Activated CD8-positive, alpha-beta memory T cell treated with anti-CD3 and anti-CD28 coated beads for 1 hour (primary cell): ENCODE measurements at places on chromosomes 16 and 17.

DNA sequence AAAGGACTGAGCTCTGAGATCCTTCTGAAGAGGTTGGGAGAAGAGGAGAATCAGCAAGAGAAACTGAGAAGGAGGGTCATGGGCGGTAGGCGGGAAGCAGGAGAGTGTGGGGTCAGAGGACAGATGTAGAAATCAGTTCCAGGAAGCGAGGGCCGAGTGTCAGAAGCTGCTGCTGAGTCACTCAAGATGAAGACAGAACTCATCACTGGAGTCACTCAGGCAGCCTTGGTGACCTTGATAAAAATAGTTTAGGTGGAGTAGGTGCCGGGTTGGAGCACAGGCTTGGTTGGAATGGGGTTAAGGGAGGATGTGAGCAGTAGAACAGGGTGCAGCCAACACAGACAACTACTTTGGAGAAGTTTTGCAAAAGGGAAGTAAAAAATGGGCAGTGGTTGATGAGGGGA lies 6.1 kb upstream of the ITGAM start:
- DNase-seq: no peak

DNA sequence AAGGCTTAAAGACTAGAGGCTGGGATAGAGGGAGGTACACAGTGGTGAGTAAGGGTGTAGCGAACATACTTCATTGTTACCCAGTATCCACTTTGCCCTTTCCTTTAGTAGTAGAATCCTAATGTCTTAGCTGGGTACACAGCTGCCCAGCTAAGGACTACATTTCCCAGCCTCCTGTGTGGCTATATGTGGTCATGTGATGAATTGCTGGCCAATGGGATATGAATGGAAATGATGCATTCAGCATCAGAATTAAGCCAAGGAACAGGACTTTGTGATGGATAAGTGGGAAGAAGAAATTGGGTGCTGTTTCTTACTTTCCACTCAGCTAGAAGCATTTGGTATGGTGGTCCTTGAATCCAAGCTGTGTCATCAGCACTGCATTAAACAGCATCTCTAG lies 55.9 kb downstream of the FOXL1 start:
- DNase-seq: no peak

GRCh38 chr17:58387834-58388233 lies 29.5 kb downstream of the RNF43 start:
- DNase-seq: no peak

- DNase-seq: no peak
Measured at GRCh38 chr17:55294042-55294751, 29.4 kb downstream of the HLF start.

DNA sequence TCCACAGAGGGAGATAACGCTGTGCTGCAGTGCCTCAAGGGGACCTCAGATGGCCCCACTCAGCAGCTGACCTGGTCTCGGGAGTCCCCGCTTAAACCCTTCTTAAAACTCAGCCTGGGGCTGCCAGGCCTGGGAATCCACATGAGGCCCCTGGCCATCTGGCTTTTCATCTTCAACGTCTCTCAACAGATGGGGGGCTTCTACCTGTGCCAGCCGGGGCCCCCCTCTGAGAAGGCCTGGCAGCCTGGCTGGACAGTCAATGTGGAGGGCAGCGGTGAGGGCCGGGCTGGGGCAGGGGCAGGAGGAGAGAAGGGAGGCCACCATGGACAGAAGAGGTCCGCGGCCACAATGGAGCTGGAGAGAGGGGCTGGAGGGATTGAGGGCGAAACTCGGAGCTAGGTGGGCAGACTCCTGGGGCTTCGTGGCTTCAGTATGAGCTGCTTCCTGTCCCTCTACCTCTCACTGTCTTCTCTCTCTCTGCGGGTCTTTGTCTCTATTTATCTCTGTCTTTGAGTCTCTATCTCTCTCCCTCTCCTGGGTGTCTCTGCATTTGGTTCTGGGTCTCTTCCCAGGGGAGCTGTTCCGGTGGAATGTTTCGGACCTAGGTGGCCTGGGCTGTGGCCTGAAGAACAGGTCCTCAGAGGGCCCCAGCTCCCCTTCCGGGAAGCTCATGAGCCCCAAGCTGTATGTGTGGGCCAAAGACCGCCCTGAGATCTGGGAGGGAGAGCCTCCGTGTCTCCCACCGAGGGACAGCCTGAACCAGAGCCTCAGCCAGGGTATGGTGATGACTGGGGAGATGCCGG lies 769 bp downstream of the CD19 start:
- DNase-seq: no peak

DNA sequence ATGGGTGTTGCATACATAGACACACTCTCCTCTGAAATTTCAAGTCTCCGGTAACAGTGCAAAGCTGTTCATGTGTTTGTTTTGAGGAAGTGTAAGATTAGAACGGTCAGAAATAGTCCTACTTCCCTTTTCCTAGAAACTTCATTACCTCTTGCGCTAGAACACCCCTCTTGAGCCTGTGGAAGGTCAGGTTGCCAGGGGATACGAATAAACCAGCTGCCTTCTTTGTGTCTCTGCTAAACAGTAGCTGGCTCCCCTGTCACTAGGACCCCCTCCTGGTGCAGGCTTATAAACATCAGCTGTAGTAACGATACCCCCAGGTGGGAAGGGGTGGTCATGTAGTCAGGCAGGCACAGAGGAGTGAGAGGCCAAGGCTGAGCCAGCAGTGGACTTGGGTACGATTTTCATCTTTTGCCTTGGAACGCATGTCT lies 113.4 kb upstream of the RCVRN start:
- DNase-seq: no peak

- no peak for DNase-seq
Measured at GRCh38 chr17:81340607-81341515, 45.8 kb upstream of the SLC38A10 start.

DNA sequence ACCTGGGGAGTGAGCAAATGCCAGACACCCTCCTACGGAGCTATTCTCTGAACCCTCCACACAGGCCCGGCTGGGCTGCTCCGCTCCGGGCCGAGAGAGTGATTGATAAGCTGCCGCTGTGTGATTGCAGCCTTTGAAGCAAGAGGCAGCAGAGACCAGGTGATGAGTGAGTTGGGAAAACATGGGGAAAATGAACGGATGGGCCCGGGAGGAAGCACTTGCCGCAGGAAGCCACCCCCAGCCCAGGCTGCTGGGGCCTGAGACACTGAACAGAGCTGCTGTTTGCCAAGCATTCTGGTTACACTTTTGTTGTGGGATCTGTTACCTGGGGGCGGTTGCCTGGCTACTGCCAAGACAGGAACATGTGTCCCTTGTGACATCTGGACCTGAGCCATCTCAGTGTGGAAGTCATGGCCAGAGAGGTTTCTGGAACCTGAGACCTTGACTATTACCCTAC lies 46.4 kb upstream of the KLHDC4 start:
- no peak for DNase-seq

DNA sequence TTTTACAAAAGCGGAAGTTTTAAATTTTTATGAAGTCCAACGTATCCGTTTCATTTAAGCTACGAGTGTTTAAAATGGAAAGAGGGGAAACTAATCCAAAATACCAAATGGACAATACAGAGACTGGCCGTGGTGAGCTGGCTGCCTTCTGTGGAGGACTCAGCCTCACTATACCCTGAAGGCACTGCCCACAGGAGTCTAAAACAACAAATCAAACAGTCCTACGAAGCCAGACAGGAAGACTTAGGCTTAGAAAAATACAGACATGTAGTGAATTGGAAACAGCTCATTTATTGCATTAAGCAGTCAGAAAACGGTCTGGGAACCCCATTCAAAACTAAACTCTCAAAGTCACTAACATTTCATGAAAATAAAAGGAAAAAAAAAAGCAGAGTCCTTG lies 75.1 kb downstream of the CYTH1 start:
- no peak for DNase-seq

DNA sequence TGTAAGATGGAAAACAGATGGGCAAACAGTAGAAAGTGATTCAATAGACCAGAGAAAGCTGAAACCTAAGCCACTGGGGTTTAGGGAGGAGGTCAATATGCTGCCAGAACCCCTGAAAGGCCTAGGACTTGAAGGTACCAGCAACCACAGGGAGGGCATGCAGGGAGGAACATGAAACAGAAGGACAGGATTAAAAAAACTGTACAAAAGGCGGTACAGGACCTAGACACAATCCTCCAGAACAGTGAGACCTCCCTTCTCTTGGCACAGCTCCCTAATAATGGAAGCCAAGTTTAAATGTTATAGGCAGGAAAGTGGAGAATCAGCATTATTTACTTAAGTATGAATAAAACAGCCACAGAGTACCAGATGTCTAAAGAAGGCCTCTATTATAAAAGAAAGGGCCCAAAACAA lies 105.5 kb downstream of the SPAG9 start:
- no peak for DNase-seq

DNA sequence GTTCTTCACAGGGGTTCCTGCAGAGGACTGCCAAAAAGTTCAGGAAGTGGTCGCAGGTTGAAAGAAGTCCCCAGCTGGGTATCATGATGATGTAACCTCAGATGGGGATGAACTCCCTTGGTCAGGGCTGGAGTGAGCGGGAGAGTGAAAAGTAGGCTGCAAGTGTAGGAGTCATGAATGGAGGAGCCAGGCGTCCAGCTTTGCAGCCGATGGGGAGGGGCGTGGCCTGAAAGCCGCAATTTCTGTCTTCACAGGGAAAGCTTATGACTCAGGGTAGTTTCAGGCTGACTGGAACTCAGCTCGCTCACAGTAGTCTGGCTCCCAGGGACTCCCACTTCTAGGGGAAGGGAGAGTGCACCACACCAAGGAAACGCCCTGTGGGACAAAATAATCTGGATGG lies 70.0 kb upstream of the HS3ST3A1 start:
- DNase-seq: no peak

GRCh38 chr16:75908331-75909117 lies 182.2 kb upstream of the CPHXL start:
- DNase-seq: no peak

GRCh38 chr17:2602597-2603017 lies 9.2 kb downstream of the PAFAH1B1 start:
- DNase-seq: no peak

DNA sequence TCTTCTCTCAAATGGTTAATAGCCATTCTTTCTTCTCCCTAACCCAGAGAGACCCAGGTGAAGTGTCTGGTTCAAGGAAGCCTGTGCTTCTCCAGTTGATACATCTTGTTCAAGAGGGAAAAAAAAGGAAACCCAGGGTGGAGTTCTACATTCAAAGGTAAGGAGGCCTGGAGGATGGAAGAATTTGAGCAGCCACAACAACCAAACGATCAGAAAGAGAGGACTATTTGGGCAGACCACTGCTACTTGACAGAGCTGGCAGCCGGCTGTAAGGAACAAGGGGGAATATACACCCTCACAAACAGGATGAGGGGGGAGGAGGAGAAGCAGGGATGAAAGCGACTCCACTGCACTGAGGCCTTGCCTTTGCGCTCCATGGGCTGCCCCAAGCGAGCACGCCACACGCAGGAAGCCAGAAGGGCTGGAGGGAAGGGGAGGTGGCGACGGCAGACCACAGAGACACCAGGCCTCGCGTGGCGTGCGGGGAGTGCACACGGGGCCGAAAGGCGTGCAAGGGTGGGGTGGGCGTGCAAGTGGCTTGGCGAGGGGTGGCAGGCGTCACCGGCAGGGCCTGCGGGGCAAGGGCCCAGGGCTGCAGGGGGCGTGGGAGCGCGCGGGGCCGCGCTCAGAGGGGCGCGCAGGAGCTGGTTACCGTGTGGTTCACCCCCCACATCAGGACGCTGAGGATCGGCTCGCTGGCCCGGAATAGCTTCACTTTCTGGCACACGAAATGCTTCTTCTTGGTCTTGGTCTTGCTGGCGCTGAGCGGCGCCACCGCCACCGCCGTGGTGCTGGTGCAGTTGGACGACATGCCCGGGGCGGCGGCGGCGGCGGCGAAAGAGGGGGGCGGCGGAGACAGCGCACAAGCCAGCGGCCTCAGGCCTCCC lies 499 bp downstream of the PIP4K2B start:
- peak; percentile 10 for DNase-seq

GRCh38 chr16:70694868-70695218 lies 9.0 kb upstream of the MTSS2 start:
- DNase-seq: no peak

DNA sequence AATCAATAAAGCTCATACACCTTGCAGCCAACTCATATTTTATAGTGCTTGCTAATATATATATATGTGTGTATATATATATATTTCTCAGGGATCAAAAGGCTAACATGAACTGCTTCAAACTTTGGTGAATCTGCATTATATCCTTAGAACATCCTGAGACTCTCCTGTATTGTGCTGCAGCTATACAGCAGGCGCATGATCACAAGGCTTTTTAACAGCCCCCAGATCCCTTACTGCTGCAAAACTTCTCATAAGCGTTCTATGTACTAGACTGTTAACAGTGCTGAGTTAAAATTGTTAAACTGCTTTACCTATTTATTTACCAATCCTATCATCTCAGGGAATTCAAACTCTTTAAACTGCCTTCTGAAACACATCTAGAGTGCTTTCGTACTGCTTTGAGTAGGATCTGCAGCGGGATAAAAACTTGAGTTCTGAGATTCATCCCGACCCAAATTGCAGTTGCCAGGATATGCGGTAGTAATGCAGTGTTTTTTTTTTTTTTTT lies 1.3 kb downstream of the GPATCH8 start:
- no peak for DNase-seq

GRCh38 chr17:4555873-4556759 lies 932 bp upstream of the MYBBP1A start:
- no peak for DNase-seq

- DNase-seq: no peak
Measured at GRCh38 chr16:69538808-69539207, 27.0 kb upstream of the NFAT5 start.

DNA sequence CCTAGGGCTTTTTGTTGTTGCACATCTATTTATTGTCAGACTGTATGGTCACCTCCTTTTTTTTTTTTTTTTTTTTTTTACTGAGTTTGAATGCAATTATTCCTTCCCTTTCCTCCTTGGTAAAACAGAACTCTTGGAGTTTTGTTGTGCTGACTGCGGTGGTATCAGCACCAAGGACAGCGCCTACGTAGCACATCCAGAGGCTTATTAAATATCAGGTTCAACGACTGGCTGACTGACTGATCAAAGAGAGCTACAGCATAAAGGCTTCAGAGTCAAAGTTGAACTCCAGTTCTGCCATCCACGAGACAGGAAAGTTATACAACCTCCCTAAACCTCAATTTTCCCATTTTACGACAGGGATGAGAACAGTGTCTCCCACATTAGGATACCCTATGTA lies 86.1 kb upstream of the RBFOX1 start:
- DNase-seq: no peak
